AG09319 (cell line): ENCODE measurements at places on chromosomes 6 and 20.

GRCh38 chr6:82534876-82535275, 171.3 kb downstream of the TPBG start:
- DNase-seq: no peak

DNA sequence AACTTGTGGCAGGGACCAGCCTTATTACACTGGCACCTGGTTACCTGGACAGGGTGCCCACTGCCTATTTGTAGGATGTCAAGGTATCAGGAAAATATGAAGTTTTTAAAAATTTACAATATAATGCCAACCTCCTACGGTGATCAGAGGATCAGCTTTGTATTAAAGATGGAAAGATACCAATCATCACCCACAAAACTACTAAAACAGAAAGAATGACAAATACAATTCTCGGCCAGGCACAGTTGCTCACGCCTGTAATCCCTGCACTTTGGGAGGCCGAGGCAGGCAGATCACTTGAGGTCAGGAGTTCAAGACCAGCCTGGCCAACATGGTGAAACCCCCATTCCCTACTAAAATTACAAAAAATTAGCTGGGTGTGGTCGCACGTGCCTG, 18.4 kb upstream of the PRND start:
- DNase-seq: no peak

GRCh38 chr20:48819821-48820648, 7.8 kb downstream of the PREX1 start:
- no peak for DNase-seq

DNA sequence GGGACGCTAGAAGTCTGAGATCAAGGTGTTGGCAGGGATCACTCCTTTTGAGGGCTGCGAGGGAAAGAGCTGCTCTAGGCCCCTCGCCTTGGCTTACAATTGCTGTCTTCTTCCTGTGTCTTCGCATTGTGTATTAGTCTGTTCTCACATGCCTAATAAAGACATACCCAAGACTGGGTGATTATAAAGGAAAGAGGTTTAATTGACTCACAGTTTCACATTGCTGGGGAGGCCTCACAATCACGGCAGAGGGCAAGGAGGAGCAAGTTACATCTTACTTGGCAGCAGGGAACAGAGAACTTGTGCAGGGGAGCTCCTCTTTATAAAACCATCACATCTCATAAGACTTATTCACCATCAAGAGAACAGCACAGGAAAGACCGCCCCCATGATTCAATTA, 102.5 kb upstream of the ASF1A start:
- DNase-seq: no peak

- DNase-seq: no peak
Observed at GRCh38 chr6:165659945-165660856, 2.8 kb downstream of the PDE10A start.

DNA sequence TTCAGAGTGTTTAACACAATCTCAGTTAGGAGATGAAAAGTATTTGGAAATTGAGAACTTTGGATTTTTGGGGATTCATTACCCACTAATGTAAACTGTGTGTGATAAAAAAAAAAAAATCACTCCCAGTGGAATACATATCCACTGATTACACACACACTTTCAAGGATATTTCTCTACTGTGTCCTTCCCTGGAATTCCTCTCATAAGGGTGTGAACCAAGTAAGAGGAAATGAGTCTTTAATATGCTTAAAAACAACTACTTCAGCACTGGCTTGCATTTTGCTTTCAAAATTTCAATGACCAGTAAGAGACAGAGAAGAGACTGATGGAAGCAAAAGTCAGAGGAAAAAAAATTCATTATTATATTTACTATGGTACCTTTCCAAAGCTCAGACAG, 24.5 kb upstream of the MYCT1 start:
- DNase-seq: no peak

DNA sequence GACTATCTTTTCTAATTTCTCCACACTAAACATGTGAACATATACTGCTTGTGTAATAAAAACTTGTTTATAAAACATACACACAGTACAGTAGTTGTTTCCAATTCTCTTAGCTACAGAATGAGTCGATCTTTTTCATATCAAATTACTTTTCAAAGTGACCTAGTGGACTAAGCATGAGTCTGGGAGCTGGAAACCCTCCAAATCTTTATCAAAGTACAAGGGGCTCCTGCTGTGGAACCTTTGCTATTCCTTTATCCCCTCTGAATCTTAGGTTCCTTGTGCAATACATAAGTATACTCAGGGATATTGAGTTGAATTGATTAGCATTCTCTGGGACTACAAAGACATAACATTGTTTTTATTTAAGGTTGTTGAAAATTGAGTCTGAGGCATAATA, 48.7 kb upstream of the TAB2 start:
- DNase-seq: no peak

- no peak for DNase-seq
Observed at GRCh38 chr6:19571176-19571575, 266.0 kb upstream of the ID4 start.

DNA sequence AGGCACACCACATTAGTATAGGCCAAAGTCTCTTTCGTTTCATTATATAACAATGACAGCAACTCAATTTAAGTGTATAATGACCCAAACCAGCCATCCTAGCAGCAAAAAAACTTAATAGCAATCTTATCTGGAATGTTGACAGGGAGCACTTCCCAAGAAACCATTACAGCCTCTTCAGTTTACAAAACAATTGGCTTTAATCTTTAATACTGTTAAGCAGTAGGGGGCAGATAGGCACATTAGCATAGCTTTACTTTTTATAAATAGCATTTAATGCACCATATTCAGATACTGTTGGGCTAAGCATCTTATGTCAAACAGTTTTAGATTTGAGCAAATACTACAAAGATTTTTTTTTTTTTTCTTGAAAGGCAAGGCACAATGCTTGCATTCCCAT, 193.3 kb upstream of the MAP3K7 start:
- DNase-seq: no peak

- DNase-seq: peak; percentile 55
Observed at GRCh38 chr6:22146931-22147701, 149.7 kb downstream of the PRL start.

DNA sequence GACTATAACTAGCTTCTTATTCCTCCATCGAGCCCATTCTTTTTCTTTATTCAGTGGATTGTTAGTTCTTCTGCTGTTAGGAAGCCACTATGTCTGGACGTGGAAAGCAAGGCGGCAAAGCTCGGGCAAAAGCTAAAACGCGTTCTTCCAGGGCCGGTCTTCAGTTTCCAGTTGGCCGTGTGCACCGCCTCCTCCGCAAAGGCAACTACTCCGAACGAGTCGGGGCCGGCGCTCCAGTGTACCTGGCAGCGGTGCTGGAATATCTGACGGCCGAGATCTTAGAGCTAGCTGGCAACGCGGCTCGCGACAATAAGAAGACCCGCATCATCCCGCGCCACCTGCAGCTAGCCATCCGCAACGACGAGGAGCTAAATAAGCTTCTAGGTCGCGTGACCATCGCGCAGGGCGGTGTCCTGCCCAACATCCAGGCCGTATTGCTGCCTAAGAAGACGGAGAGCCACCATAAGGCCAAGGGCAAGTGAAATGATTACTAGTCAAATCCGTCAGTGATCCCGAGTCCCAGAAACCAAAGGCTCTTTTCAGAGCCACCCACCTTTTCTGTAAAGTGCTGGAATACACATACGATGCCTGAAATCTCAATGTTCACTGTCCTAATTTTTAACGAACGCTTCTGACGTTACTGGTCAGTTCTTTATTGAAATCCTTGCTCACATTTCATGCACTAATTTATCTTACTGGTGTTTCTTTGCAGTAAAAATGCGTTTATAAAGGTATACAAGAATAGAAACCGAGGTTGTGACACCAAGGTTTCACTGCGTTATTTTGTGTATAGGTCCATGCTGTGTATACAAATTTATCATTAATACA, 129.9 kb downstream of the HFE start:
- no peak for DNase-seq

- DNase-seq: no peak
Observed at GRCh38 chr6:123105561-123105960, 109.5 kb downstream of the CLVS2 start.

DNA sequence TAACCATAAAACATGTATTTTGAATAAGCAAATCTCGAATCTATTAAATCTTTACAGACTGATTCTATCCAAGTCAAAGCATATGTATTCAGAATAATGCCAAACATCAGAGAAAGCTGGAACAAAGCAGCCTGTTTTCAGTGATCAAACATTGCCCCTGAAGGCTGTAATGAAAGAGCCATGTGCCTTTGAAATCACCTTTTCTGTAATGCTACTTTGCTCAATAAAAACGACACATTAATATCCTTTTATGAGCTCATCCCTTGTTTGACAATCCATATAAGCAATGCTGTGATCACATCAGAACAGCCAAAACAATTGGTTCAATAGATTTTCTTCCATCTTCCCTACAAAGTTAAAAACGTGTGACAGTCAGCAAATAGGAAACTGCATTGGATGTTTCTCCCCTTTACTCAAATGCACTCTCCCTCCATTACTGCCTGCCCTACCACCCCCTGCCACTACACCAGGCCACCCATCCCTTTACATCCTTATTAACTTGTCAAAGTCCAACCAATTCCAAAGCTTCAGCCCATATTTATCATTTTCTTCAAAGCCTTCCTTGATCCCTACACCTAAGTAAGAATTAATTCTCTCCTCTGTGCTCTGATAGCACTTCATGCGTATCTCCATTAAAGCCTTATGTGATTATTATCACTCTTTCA, 42.0 kb downstream of the THEMIS start:
- DNase-seq: no peak

GRCh38 chr6:15531973-15532372, 130.9 kb downstream of the DTNBP1 start:
- no peak for DNase-seq

- no peak for DNase-seq
Observed at GRCh38 chr6:37635319-37635718, 62.4 kb downstream of the MDGA1 start.

DNA sequence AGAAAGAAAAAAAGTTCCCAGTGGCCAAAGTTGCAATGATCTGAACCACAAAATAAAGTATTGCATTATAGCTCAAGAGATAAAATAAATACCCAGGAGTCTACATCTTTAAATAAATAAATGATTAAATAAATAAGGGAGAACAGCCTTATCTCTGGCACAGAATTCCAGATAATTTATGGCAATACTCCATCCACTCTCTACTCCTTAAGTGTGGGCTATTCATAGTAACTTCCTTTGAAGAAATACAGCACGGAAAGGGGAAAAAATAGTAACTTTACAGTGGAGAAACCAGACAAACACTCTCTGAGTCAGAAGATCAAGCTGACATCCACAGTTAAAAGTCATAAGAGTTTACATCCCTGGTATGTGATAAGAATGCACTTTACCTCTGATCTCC, 11.6 kb downstream of the AURKA start:
- no peak for DNase-seq

GRCh38 chr6:46684771-46685170, 2.9 kb upstream of the TDRD6 start:
- no peak for DNase-seq

DNA sequence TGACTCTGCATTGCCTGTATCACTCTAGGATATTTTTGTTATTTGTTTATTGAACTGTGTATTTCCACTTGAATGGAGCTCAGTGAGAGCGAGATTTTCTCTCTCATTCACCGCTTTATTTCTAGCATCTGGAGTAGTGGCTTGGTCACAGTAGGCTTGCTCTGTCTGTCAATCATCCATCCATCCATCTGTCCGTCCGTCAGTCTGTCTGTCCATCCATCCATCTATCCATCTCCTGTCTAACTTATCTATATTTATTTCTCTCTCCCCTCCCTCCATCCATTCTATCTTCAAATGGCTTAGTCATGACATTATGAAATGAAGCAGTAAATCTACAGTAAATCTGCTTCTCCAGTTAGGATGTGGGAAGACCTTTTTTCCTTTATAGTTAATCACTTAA, 94.6 kb downstream of the TIAM2 start:
- DNase-seq: no peak

GRCh38 chr20:48906221-48906877, 15.2 kb upstream of the ARFGEF2 start:
- DNase-seq: no peak

- DNase-seq: no peak
Observed at GRCh38 chr20:32326504-32326845, 31.7 kb upstream of the ASXL1 start.

DNA sequence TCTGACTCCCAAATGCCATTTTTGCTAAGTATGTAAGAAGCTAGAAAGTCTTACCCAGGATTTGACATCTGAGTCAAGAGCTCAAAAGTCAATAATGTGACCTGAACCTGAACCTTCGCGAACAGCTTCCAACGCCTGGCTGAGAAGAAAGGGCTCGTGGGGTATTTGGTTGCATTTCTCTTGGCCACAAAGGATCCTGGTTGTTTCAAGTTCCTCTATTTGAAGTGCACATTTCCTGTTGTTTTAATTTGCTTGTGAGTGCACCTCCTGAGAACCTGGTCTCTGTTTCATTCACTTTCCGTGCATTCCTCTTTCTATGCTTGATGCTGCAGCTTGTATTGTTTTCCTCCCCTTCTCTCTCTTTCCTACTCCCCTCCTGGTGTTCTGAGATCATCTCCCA, 212.5 kb downstream of the FOXA2 start:
- DNase-seq: no peak

GRCh38 chr6:40285996-40286395, 301.2 kb downstream of the LRFN2 start:
- DNase-seq: no peak

DNA sequence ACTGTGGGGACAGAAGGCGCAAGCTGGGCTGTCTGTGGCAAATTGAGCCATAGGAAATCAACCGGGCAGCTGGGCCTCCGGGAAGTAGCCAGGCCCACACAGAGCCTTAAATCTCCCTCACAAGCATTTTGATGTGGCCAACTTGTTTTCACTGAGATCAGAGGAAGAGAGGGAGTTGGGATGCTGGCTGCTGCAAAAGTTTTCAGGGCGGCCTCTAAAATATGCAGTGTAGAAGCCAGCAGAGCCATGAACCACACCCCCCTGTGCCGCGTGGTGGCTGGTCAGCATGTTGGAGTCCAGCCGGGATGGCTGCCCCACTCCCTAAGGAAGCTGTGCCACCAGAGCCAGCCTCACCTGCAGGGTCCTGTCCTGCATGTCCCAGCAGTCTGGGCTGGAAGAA, 167.4 kb downstream of the CDC5L start:
- DNase-seq: no peak

DNA sequence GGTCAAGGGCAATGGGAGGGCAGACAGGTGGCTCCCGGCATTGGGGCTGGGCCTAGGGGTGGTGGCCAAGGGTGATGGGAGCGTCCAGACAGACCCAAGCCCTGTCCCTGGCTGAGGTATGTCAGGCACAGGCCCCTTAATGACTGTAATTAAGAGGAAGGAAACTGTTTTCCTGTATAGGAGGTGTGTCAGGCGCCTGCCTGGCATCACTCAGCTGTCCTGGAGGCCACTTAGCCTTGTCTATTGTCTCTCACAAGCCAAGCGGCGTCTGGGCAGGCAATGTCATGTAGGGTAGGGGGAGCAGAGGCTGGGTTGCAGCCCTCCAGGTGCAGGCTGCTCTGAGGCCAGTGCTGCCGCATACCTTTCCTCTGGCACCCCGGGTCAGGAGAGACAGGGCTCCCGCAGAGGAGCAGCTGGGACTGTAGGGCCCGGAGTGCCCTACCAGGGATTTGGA, 3.9 kb upstream of the FAM83C start:
- DNase-seq: no peak

DNA sequence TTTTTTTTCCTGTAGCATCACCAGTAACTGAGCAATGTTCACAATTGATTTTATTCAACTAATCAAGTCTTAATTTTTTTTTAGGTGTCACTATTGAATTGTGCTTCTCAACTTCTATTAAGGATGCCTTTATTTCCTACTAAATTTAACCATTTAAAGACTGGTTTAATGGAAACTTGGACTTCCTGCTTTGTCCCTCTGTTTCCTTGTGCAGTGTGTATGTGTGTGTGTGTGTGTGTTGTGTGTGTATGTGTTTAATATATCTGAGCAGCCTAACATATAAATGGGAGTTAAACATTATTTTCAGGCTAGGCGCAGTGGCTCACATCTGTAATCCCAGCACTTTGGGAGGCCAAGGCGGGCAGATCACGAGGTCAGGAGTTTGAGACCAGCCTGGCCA, 1.8 kb downstream of the SERPINB6 start:
- no peak for DNase-seq
